ENCODE measurements at places on chromosomes 5 and 9.

DNA sequence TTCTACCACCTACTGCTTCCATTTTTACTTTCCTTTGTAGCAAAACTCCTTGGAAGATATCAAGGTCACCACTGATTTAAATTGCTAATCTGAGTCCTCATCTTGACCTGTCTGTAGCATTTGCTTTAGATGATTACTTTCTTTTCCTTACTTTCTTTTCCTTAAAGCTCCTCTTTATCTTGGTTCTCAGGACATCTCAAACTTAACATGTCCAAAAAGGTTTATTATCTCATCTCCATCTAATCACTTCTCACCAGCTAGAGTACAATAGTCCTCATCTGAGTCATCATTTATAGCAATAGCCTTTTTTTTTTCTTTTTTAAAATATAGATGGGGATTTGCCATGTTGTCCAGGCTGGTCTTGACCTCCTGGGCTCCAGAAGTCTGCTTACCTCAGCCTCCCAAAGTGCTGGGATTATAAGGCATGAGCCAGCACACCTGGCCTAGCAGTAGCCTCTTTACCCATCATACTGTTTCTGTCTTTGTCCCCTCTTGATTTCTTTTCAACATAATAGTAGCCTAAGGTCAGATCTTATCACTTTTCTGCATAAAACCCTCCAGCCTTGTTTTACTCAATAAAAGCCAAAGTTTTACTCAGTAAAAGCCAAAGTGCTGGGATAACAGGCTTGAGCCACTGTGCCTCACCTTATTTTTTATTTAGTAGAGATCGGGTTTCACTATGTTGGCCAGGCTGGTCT, 32.9 kb upstream of the GPR21 start:
- no peak for DNase-seq

DNA sequence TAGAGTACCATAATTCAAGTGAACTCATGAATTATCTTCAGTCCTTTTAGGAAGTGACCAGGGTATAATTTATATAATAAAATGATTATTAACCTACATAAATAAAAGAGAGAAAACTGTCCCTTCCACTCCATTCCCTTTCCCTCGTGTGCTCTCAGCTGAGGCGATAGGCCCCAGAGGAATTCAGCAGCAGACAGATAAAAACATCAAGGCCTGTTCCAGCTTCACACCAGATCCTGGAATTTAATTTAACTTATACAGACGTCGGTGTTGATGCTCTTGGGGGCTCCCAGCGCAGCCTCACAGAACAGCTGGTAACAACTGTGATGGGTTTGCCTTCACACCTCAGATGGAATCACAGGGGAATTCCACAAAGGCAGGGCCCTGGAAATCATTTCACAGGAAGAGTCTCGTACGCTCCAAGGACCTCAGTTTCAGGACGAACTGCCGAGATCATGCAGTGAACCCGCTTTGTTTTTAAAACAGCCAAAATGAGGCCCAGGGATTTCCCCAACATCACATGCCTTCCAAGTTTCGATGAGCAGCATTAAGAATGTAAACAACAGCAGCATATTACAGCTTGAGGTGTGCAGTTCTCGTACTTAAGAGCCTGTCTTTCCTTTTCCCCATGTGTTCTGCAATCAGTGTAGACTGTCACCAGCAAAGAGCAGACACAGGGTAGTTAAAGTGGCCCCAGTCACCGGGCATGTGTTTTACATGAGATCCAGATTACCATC, 73.6 kb upstream of the ALDH1B1 start:
- peak; percentile 41 for DNase-seq

DNA sequence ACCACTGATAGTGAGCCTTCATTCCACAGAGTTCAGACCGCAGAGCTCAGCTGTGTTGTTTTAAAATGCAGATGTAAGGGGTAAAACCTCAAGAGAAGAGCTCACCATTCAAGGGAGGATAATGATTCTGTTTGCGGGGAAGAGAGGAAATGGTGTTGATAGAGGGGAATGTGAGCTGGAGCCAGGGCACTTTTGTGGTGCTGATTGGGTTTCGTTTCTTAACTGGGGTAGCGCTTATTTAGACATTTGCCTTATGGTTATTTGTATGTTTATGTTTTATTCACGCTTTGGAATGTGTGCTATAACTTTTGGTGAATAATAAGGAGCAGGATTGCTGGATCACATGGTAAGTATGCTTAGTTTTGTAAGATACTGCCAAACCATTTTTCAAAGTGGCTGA, 42.5 kb downstream of the STXBP1 start:
- peak; percentile 9 for DNase-seq

DNA sequence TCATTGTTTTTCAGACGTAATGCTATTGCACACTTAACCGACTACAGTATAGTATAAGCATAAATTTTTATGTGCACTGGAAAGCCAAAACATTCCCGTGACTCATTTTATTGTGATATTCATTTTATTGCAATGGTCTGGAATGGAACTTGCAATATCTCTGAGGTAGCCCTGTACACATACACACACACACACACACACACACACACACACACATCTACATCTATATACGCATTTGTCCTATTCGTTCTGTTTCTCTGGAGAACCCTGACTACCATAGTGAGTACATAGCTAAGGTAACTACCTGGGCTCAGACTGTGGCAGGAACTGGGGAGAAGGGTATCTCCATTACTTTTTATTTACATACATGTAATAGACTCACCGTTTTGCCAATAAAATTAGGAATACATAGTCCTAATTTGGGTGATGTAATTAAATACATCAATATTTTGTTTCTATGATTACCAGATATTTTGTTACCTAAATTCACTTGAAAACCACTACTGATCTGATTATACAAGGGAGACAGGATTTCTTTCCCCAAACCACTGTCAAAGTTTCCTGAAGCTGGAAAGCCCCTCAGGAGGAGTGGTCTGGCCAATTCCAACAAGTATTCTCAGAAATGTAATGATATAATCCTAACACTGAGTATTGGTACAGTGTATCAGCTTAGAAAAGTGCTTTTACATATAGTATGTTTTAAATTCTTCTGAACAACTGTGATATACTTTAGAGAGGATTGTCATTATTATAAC, 74.0 kb upstream of the PLPP1 start:
- DNase-seq, result no peak

GRCh38 chr5:168140241-168140640, 151.2 kb upstream of the WWC1 start:
- no peak for DNase-seq

DNA sequence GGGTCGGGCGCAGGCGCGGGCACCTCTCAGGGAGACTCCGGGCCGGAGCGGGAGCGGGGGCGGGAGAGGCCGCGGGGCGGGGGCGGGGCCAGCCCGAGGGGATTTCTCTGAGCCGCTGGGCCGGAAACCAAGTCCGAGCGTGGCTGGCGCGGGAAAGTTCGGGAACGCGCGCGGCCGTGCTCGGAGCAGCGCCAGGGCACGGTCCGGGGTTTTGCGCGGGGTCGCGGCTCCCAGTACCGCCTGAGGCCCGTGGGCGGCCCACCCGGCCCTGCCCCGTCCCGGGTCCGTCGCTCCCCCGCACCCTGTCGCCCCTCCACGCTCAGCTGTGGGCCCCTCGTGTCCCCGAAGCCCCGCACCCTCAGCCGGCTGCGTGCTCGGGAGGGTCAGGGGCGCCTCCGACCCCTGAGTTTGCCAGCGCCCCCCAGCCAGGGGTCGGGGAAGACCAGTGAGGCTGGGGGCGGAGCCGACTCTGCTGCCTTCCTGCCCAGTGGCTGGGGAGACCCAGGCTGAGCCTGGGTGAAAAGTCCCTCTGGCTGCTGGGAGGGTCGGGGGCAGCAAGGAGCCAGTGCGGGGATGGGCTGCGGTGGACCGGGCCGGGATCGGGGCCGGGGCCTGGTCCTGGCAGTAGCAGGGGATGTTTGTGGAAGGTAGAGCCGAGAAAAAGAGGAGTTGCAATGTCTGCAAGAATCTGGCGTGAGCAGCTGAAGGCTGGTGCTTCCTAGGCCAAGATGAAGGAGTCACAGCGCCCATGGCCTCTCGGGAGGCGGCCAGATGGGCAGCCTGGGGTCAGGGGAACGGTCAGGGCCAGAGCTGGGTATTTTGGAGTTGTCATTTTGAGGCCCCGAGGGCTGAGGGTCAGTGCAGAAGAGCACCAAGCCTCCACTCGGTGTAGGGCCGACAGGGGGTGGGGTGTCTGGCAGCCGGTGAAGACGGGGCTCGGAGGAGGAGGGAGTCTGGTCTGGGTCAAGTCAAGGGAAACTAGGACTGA, 588 bp downstream of the TRAF2 start:
- peak; percentile 56 for DNase-seq

DNA sequence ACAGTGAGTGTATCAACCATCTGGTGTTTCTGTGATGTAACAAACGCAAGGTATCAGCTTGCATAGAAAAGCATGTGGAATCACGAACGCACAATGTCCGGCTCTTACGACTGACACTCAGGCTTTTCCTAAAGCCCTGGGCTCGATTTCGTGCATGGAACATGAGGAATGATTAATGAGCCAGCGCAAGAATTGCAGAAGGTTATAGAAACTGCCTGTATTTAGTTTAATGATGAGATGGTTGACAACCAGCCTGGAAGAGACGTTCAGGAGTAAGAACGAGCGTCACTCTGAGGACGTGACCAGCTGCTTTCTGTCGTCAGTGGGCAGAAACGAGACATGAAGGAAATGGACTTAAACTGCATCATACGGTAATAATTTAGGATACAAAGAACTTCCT, 497.6 kb downstream of the IRX1 start:
- no peak for DNase-seq

DNA sequence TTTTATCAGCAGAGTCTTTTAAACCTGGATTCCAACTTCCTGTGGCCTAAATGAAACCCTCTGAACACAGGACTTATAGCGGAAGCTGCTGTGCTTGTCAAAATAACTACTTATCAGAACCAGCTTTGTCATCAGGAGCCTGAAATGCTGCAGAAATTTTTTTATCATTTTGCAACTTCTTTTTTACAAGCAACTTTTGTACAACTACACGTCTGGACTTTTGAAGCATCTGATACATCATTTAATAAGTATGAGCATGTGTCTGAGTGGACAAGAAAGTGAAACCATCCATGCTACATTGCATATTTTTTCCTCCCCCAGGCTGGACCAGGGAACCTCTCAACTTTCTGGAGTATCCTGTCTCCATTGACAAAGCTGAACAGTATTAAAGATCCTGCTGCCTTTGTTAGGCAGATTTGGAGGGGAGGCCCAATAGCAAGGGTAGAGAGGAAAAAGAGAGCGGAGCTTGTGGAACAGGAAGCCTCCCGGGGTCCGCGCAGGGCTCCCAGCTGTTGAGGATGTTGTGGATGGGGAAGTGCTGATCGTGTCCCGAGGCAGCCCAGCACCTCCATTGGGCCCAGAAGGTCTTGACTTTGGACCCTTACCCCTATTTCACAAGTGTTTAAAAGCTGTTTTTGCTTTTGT, 196.6 kb downstream of the MSX2 start:
- DNase-seq, result no peak

GRCh38 chr9:3058409-3058808, 214.5 kb upstream of the PUM3 start:
- DNase-seq, result no peak

DNA sequence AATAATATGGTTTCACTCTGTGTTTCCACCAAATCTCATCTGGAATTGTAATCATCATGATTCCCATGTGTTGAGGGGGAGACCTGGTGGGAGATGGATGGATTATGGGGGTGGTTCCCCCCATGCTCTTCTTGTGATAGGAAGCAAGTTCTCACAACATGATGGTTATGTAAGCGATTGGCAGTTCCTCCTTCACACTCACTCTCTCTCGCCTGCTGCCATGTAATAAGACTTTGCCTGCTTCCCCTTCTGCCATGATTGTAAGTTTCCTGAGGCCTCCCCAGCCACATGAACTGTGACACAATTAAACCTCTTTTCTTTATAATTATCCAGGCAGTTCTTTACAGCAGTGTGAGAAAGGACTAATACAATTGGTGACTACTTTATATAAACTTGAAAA, 48.4 kb downstream of the PTBP3 start:
- DNase-seq, result no peak

DNA sequence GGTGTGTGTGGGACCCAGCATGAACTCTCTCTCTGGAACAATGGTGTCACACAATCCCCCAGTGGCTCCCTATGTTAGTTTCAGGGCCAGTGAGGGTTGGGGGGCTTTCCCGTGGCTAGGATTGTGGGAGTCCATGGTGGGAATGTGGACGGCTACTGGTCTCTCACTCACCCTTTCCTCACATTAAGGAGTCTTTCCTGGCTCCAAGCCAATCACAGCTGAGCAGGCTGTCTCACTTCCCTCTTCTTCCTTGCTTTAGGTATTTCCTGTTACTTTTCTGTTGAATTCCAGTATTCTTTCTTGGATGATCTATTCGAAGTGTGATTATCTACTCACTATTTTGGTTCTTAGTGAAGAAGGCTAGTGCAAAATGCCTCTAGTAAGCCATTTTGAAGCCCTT, 324.4 kb upstream of the MPDZ start:
- no peak for DNase-seq

DNA sequence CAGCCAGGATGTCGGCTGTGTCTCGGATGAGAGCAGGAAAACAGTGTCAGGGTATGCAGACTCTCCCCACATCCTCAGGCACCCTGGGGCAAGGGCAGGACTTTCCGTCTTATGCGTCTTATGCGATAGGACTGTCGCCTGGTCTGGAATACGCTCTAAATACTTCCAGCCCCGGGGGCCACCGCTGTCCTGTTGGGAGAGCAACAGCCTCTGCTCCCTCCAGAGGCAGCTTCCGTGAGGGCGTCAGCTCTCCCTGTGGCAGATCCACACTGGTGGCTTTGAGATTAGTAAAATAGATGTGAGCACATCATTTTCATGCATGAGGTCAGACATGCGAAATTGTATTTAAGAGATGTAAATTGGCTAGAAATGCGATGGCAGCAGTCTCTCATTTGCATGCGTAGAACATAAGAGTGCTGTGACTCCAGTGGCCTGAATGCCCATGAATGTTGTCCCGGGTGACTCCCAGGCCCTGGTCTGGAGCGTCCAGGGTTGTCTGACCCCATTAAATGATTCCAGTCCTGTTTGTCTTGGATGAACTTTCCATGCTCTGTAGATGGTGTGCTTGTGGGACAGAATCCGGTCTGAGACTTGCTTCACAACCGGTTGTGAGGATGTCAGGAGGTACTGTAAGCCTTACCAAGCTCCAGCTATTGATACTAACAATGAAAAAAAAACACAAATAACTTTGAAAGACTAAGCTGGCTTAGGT, 228.2 kb downstream of the SYK start:
- no peak for DNase-seq

Measured in astrocyte of the hippocampus (primary cell).